ENCODE measurements at places on chromosomes 16 and 17.
A peak's percentile ranks its signal among the peaks of the same experiment; 100 is the strongest.

DNA sequence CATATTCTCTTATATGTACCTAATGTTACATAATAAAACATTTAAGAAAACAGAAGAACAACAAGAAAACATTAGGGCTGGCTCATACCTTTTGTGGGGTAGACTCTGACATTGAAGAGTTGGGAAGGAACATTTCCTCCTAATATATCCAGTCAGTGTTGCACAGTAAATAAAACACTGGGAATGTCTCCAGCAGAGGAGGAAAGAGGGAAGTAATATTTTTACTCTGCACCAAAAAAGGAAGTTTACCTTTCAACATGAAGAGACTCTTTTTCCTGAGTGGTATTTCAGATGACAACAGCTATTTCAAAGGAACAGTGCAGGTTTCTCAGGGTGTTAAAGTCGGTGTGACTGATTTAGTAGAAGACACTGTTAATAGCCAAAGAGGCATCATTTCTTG is 31.9 kb downstream of the EPN2 start:
- DNase-seq, result no peak

GRCh38 chr16:12543700-12544476 is 259.8 kb downstream of the CPPED1 start:
- DNase-seq, result no peak

DNA sequence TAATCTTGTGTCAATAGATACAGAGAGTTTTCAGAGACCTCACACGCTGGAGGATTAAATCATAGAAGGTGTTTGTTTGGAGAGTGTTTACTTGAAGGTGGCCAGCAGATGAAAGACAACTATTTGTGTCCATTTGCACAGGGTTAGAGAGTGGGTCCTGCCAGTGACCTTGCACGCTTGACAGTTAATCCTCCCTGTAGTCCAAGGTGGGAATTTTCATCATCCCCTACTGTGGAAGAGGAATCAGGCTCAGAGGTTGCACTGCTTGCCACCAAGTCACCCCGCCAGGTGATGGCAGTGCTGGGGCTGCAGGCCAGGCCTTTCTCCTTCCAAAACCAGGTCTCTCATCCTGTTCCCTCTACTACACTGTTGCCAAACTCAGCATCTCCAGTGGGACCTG is 12.3 kb downstream of the CDH1 start:
- DNase-seq, result no peak

DNA sequence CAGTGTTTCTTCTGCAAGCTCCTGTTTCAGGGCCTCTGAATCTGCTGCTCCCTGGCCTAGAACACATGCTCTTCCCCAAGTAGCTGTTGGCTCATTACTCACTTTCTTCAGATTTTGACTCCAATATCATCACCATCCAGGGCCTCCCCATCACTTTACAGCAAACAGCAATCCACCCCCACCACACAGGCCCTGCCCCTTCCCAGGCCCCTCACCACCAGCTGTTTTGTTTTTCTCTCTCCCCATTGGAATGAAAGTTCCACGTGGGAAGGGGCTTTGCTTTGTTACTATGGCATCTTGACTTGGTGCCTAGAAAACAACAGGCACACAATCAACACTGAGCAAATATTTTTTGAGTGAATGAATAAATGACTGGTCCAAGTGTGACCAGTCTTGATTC is 4.0 kb downstream of the TMEM170A start:
- DNase-seq, result no peak

DNA sequence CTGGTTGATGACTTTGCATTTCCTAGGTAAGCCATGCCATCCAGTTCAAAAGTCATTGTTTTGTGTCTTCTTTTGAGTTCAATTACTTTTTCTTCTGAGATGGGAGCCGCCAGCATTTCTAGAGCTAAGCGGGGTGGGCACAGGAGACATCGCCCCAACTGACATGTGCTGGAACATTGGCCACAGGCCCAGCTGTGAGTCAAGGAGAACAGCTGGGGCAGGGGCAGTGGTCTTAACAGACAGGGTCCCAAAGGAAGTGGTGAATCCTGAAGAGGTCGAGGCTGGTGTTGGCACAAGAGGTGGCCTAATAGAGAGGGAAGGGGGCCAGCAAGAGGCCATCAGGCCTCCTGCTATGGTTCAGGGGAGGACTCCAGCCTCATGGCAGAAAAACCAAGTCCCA is 17.1 kb downstream of the RAB11FIP4 start:
- DNase-seq, result no peak

- DNase-seq, result no peak
These were observed 11.9 kb downstream of the CTU2 start for GRCh38 chr16:88718178-88718577.

GRCh38 chr17:76081295-76082210 is 2.6 kb downstream of the ZACN start:
- peak; percentile 38 for DNase-seq

GRCh38 chr17:80349151-80349651 is 65.8 kb upstream of the ENDOV start:
- DNase-seq, result no peak

- DNase-seq, result no peak
These were observed 438.0 kb upstream of the PMFBP1 start for GRCh38 chr16:72609933-72610332.

DNA sequence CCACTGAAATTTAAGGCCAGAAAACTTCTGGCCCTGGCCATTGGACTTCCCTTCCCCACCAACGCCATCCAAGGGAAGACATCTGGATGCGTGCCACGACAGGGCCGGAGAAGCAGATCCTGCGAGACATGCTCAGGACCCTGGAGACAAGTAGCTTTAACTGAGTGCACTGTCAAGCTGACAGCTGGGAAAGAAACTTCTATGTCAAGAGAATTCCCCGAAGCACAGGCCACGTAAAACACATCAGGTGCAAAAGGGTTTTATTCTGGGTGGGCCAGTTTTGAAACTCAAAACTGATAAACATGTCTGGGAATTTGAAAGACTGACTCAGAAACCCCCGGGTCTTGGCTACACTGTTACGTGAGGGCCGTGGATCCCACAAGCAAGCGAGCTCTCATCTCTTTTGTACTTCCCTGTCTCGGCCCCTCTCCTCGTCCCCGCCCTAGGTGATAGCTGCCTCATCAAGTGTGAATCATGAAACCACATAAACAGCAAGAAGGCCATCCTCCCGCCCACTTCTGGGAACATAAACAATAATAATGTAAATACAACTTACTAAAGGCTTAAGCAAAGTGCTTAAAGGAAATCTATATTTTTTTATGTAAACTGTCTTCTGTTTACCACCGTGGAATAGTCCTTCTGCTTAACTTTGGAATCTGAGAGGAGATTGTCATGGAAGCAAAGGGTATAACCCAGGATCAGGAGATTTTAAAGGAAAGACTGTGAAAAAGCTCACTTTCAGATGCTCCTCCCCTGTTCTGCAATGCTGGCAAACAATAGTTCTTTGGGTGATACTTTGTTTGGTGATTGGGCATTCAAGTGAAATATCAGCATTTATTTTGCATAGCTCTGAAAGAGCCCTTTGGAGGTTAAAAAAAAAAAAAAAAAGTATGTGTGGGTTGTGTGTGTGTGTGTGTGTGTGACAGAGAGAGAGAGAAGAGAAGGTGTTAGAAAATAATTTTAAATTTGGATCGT is 406.0 kb upstream of the MAF start:
- no peak for DNase-seq

DNA sequence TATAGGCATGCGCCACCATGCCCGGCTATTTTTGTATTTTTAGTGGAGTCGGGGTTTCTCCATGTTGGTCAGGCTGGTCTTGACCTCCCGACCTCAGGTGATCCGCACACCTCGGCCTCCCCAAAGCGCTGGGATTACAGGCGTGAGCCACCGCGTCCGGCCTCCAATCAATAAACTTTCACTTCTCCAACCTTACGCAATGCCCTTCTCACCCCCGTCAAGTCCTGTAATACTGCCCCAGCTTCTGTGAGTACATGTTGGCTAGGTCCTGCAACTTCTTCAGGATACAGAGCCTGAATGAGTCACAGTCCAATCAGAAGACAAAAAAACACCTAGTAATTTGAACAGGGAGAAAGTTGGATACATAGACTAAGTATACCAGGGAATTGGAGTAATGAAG is 47.1 kb upstream of the PHOSPHO1 start:
- DNase-seq, result peak; percentile 63

- no peak for DNase-seq
These were observed 1.7 kb upstream of the PPL start for GRCh38 chr16:4938683-4939030.

DNA sequence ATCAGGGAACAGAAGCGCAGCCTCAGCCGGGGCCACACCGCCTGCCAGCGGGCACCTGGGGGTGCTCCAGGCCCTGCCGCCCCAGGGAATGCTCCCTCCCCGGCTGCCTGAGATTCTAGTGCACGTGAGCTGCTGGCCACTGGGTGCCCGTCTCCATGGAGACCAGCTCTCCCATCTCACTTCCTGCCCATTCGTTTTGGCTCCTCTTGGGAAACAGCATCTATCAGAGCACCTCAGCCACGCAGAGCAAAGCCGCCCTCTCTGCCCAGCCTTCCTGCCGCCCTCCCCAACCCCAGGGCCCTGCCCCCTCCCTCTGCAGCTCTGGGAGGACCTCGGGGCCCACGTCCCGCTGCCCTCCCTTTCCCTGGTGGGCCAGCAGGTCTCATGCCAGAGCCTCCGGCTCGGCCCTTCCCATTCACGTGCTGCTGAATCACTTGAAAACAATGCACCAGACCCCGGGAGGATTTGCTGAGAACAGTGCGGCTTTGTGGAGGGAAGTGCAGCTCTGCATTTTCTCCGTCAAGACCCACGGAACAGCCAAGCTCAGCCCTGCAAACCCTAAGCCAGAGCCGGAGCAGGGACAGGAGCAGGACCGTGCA is 19.4 kb downstream of the CEP295NL start:
- peak; percentile 88 for DNase-seq

GRCh38 chr16:29989111-29989858 is 6.1 kb downstream of the HIRIP3 start:
- no peak for DNase-seq

- no peak for DNase-seq
These were observed 12.3 kb upstream of the SPAG9 start for GRCh38 chr17:51132964-51133319.

GRCh38 chr17:1707107-1707506 is 3.1 kb downstream of the TLCD2 start:
- no peak for DNase-seq

- DNase-seq, result no peak
These were observed 6.3 kb downstream of the RCVRN start for GRCh38 chr17:9898812-9899211.

DNA sequence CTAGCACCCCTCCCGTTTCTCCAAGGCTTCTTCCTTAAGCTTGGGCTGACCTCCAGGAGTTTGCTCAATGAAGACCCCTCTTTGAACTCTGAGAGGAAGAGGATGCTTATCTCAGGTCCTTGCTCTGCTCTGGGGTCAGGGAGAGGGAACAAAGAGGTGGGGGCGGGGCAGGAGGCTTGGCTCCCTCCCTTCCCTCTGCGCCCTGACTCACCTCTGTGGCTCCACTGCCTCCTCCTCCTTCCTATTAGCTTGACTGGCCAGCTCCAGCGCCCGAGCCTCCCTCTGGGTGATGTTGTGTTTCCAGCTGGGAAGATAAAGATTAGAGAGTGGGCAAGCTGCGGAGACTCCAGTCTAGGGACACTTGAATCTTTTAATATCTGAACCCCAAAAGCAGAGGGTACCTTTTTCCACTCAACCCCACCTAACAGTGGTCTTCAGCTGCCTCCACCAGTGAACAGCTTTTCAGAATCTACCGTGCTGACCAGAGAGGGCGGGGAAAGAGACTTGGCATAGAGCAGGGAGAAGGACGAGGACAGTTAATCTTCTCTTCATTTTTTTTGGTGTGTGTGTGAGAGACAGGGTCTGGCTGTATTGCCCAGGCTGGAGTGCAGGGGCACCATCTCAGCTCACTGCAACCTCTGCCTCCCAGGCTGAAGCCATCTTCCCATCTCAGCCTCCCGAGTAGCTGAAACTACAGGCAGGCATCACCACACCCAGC is 6.7 kb downstream of the GIP start:
- DNase-seq, result no peak

DNA sequence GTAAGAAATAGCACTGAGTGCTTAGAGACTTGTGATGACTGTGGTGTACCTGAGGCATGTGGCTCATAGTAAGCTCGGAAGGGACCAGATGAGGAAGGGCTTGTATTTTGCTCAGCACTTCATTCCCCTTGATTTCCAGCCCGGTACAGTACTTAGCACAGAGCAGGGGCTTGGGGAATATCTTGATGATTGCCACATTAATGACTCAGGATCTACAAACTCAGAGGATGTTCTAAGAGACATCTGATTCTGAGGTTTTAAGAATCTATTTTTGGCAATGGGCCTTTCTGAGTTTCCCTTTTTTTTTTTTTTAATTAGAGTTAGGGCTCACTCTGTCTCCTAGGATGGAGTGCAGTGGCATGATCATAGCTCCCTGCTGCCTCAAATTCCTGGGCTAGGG is 9.1 kb downstream of the ASPHD1 start:
- peak; percentile 20 for DNase-seq

GRCh38 chr17:29469276-29469675 is 79.1 kb downstream of the TAOK1 start:
- no peak for DNase-seq

- no peak for DNase-seq
These were observed 25.4 kb downstream of the PELP1 start for GRCh38 chr17:4678448-4679026.

DNA sequence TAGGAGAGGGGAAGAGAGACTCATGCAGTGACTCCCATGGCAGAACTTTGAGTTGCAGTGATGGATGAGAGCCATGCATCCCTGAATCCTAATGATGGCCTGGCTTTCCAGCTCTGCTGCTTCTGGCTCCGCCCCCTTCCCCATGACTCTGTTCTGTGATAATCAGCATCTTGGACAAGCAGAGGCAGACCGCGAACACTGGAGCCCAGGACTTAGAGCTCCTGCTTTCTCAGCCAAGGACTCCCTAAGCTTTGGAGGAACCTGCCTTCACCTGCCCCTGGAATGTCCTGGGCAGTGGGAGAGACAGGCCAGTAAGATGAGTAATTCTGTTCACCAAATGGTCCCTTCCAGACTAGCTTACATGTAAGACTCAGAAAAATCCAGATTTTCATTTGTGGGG is 12.5 kb downstream of the CCDC92B start:
- DNase-seq, result no peak
